IPS DF 19.7 (cell line): ENCODE measurements at places on chromosomes 3 and 15.

GRCh38 chr15:83917432-83917831 is 263.5 kb downstream of the ADAMTSL3 start:
- DNase-seq = no peak

DNA sequence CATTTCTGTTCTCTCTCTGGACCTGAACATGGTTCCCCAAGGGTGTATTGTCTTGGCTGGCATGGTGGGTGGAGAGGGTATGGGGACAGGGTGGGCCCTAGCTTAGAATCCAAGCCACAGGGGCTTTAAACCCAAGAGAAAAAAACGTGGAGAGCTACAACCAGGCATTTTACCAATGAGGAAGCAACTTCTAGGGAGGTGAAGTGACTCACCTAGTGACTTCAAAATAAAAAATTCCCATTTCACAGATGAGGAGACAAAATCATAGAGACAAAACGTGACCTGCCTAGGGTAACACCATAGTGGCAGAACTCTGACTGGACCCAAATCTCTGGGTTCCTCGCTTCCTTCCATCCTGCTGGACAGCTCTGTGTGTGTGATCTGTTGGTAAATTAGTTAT is 216.8 kb downstream of the RPLP1 start:
- no peak for DNase-seq

- DNase-seq = no peak
These were observed 769.4 kb upstream of the GOLIM4 start for GRCh38 chr3:168865022-168865551.

GRCh38 chr3:14633819-14634424 is 17.6 kb upstream of the CCDC174 start:
- DNase-seq = no peak

GRCh38 chr3:128572644-128573105 is 77.9 kb downstream of the RPN1 start:
- DNase-seq = no peak

- DNase-seq = no peak
These were observed 384.3 kb upstream of the EPHA6 start for GRCh38 chr3:96430079-96430478.

DNA sequence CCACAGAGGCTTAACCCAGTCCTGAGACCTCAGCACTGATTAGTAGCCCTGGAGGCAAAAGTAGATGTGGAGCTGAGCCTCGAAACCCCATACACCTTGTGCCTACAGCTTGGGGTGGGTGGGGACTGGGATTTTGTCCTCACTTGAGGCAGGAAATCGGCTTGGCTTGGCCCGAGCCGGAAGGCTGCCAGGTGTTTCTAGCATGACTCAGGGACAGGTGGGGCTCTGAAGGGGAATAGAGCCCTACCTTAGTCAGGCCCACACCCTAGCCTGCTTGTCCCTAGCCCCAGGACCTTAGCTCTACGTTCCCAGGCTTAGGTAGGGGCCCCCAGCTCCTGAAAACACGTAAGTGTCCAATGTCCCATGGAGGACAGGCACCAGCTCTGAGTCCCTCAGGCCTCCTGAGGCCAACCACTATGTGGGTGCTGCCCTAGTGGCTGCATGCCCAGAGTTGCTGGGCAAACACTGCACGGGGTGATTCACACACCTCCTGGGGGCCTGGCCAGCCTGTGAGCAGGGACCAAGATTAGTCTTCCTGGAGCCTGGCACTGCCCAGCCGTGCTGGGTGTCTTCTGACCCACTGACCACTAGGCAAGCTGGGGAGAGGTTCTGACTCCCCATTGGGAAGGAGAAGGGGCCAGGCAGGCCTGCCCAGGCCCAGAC is 3.1 kb downstream of the MST1R start:
- DNase-seq = no peak

DNA sequence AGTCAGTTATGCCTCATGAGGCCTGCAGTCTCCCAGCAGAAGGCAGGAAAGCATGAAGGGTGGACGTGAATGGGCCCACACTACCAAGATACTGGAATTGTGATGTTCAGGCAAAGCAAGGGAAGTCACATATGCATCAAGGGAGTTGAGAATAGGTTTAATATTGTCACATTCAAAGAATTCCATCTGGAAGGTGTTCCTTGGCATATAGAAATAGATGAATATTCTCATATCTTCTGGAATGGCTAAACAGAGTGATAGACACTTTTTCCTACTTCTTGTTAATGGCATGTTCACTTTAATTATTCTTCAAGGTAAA is 103.7 kb downstream of the CMSS1 start:
- no peak for DNase-seq

- no peak for DNase-seq
These were observed 67.3 kb downstream of the MORC1 start for GRCh38 chr3:109050591-109051167.

DNA sequence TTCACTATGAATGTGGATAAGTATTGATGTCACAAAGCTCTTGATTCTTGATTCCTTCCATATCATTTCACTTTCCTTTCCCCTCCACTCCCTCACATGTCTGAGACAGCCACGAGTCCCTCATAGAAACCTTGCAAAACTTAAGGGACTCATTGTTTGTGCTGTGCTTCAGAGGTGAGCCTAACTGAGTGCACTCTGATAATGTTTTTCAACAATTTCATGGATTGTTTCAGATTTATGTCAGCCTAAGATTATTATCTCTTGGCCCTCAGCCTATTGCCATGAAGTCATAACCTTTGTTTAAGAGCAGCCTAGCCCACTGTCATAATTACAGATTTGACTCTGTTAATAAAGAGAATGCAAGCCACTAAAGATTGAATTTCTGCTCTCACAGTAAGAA is 363.6 kb downstream of the MECOM start:
- no peak for DNase-seq

DNA sequence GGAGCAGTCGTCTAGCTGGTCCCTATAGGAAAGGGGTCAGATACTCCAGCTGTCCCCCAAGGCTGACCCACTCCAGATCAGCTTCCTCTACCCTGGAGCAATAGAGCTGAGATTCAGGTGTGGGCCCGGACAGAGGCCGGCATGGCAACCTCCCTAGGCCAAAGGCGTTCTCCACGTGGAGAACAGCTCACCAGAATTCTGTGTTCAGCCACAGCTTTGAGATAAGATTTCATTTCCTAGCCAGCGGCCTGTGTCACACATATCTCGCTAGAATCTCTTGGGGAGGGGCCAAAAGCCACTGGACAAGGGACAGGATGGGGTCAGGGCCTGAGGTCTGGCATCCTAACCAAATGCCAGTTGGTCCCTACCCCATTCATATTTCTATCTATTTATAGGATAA is 20.1 kb downstream of the SRGAP3 start:
- DNase-seq = no peak

GRCh38 chr3:41317718-41318117 is 118.4 kb downstream of the CTNNB1 start:
- DNase-seq = no peak

- DNase-seq = no peak
These were observed 1458.4 kb upstream of the CADM2 start for GRCh38 chr3:83500422-83500821.

- no peak for DNase-seq
These were observed 82.0 kb downstream of the HHLA2 start for GRCh38 chr3:108378153-108378951.

DNA sequence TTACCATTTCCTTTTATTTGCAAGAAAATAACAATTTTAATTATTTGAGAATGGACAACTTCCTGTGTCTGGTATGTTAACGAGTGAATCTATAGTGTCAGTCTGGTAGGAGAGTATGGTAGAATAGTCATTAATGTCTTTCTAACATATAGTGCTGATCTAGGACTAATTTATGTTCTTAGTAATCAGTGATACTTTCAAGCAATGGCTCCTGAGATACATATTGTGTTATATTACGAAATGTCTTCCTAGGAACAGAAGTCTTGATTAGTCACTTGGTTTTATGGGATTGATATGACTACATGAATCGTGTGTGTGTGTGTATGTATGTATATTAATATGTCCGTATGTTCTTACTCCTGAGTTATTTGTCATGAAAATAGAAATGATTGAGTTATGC is 66.6 kb upstream of the PAQR5 start:
- no peak for DNase-seq

- no peak for DNase-seq
These were observed 6.7 kb downstream of the TADA3 start for GRCh38 chr3:9785602-9786001.

GRCh38 chr3:183871541-183871940 is 13.1 kb downstream of the PARL start:
- DNase-seq = no peak

DNA sequence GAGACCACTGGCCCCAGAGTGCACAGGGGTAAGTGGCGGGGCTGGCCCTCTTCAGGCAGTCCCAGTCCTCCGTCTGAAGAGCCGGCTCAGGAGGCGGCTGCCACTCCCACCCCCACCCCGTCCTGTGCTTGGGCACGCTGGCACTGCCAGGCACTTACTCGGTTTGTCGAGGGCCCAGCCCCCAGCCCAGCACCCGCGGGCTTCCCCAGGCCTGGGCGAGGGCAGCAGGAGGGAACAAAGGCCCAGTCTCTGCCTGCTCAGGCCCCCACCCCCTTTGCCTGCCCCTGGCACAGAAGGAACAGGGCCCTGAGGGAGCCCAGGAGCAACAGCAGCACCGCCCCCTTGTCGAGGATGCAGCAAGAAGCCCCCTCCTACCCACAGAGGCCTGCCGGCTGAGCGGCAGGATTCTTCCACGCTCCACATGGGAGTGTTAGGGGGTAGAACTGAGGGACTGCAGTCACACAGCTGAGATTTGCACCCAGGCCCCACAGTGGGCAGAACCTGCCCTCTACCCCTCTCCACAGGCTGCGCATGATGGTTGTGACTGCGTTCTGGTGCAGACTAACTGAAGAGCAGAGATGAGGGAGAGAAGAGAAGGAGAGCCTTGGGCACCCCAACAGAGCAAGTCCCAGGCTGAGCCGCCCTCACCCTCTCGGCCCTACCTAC is 8.9 kb downstream of the DUSP7 start:
- DNase-seq = no peak

GRCh38 chr3:2945121-2945520 is 165.1 kb downstream of the IL5RA start:
- no peak for DNase-seq

GRCh38 chr3:16478516-16478915 is 35.0 kb downstream of the RFTN1 start:
- DNase-seq = no peak

DNA sequence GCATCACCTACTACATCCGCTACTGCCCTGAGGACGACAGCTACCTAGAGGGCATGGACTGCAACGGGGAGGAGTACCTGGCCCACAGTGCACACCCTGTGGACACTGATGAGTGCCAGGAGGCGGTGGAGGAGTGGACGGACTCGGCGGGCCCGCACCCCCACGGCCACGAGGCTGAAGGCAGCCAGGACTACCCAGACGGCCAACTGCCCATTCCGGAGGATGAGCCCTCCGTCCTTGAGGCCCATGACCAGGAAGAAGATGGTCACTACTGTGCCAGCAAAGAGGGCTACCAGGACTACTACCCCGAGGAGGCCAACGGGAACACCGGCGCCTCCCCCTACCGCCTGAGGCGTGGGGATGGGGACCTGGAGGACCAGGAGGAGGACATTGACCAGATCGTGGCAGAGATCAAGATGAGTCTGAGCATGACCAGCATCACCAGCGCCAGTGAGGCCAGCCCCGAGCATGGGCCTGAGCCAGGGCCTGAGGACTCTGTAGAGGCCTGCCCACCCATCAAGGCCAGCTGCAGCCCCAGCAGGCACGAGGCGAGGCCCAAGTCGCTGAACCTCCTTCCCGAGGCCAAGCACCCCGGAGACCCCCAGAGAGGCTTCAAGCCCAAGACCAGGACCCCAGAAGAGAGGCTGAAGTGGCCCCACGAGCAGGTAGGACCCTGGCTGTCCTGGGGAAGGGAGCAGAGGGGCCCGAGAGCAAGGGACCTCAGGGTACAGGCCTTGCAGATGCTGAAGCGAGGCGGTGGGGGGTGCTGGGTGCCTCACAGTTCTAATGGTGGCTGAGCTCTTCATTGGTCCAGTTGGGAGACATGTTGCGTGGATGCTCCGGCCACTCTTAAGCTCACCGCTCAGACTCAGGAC is 168.6 kb downstream of the APBA2 start:
- DNase-seq = no peak

DNA sequence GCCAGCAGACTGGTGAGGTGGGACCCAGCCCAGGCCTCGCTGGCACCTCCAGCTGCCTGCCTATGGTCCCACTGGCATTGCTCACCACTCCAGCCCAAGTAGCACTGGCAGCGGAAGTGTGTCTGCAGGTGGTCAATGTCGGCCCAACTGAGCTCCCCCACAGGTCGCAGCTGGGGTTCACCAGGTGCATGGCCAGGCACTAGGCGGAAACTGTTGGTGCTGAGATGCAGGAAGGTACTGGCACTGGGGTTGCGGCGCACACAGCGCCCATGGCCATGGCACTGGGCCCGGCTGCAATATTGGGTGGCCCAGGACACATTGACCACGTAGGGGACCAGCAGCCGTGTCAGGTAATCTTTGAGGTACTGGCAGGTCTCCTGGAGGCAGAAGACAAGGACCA is 4.4 kb downstream of the HYAL2 start:
- no peak for DNase-seq

- DNase-seq = no peak
These were observed 3.1 kb downstream of the CHST13 start for GRCh38 chr3:126527006-126527405.

DNA sequence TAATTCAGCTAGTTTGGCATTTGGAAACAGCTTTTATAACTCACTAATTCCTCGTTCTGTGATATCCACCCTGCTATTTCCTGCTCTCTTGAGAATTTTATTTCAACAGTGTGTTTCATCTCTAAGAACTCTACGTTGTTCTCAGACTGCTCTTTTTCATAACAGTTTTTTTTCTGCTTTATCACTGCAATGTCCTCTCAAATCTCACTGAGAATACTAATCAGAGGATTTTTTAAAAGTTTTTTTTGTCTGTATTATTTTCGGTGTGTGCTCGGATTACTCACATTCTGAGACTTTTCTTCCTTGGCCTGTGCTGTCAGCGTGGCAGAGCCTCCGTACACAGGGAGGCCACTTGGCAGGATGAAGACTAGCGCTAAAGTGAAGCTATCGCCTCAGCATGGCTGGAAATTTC is 59.4 kb upstream of the NEO1 start:
- no peak for DNase-seq

DNA sequence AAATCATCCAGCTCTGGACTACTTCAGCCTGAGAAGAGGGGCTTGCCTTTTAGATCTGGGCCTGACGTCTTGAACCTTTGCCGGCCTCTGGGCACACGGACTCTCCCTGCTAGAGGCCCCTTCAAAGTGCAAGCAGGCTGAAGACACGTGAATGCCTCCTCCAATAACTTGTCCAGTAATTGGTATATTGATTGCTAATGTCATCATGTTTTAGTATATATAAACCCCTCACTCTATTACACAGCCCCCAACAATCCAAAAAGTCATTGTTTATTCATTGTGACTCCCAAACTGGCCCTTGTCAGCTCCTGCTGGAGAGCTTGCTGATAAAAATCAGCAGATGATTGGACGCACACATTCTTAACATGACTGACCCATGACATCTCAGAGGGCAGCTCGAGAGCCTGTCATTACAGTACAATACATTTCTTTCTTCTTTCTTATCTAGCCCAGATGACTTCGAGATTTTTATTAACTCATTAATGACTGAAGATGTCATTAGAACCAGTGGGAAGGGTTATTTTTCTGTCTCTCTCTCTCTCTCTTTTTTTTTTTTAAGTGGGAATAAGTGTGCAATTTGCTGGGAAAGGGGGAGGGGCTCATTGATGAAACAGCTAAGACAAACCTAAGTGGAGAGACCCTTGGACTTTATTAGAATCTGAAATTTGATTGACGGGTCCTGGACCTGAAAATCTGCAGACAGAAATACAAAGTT is 65.5 kb upstream of the NR2F2 start:
- DNase-seq = no peak
